Type B pancreatic cell (in vitro differentiated cells): ENCODE measurements at places on chromosomes 6 and 20.

GRCh38 chr20:58584881-58585752, 66.0 kb upstream of the STX16 start:
- DNase-seq, result no peak

DNA sequence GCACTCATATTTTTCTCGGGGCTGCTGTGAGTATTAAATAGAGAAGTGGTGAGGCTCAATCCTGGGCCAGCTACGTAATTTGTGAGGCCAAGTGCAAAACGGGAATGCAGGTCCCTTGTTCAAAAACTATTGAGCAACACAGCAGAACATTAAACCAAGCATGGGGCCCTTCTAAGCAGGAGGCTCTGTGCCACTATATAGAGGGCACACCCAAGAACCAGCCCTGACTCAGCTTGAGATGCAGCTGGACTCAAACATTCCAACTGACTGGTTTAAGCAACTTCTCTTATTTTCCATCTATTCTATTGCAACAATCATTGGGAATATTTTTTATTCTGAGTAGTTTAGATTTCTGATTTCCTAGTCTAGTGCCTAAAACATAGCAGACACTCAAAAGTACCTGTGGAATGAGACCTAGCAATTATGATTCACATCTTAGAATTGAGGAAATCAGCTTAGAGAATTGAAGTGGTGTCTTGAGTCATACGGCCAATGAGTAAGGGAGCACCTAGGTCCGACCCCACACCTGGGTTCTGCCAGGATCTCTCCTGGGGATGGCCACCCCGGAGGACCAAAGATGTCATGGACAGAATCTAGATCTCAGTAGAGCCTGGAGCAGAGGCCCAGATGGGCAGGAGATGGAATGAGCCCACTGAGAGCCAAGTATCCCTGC, 1.3 kb downstream of the SIRPB2 start:
- DNase-seq, result no peak

- DNase-seq, result no peak
Observed at GRCh38 chr20:29689411-29690225, 1567.8 kb upstream of the DEFB115 start.

- no peak for DNase-seq
Observed at GRCh38 chr20:37898233-37899104, 4.5 kb upstream of the VSTM2L start.

DNA sequence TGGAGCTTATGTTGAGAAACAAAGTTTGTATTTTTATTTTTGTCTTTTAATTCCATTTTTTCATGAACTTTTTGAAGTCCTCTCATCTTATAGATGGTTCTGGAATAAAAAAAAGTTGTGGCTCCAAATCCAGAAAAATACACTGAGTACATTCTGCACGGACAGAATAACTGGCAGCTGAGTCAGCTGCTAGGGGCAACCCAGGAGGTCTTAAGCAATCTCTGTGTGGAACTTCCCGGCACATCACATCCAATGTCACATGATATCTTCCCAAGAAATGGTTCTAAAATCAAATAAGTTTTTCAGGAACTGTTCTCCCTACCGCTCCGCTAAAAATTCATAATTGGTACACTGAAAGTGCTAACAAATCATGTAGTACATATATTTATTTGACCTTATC, 29.8 kb downstream of the SLC13A3 start:
- DNase-seq, result no peak

GRCh38 chr6:161434350-161434749, 160.5 kb upstream of the AGPAT4 start:
- no peak for DNase-seq

DNA sequence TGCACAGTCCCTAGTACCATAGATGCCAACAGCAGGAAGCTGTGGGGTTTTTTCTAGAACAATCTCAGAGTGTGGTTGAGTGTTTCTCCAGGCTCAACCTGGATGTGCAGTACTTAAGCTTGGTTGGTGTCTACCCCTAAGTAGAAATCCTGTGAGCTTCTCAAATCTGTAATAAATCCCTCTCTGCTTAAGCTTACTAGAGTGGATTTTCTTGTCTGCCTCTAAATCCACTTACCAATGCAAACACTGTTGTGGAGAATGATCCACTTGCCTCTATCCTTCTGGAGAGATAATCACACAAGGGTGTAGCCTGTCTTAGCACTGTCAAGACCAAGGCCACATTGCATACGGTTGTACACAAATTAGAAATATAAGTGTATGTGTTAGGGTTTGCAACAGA, 43.3 kb upstream of the CLIC5 start:
- no peak for DNase-seq

DNA sequence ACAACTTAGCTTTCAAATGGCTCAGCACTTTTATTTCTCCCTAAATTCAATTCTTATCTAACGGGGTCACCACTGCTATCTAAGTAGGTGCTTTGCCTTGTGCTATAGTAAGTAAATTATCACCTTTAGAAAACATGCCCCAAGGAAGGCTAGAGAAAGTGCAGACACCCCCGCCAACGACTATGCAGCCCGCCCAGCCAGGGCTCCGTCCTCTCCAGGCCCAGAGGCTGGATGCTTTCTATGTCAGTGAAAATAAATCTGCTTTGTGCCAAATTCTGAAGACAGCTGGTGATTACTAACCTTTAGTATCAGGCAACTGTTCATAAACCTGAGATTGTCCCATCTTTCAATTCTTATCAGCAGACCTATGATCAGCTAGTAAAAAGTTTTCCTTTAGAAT, 14.3 kb downstream of the KIAA0319 start:
- no peak for DNase-seq

DNA sequence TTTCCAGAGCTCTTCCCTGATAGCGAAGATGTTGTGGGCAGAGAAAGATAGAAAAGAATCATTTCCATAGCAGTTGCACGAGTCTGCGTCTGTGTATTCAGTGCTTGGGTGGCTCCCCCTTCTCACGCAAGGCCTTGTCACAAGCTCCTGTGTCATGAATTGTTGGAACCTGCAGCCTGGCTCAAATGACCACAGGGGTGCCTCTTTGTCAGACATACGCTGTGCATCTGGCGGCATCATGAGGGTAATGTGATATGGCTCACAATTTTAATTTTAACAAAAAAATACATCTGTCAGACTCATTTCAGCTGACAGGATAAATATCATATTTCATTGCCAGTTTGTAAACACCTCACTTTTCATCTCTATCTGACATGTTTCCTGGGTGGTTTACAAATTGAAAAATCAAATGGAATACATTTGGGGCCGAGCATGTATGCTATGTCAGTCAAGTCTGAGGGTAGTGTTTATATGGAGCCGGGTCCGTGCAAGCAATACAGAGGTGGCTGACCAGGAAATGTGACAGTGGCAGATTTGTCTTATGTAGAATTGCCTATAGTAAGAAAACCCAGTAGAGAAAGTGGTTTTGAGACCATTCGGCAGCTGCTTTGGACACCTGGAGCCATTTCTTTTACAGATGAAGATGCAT, 90.9 kb downstream of the CAP2 start:
- no peak for DNase-seq

- DNase-seq, result no peak
Observed at GRCh38 chr6:35669451-35670045, 19.2 kb downstream of the FKBP5 start.

GRCh38 chr6:82006027-82006738, 241.4 kb downstream of the IBTK start:
- DNase-seq, result no peak

DNA sequence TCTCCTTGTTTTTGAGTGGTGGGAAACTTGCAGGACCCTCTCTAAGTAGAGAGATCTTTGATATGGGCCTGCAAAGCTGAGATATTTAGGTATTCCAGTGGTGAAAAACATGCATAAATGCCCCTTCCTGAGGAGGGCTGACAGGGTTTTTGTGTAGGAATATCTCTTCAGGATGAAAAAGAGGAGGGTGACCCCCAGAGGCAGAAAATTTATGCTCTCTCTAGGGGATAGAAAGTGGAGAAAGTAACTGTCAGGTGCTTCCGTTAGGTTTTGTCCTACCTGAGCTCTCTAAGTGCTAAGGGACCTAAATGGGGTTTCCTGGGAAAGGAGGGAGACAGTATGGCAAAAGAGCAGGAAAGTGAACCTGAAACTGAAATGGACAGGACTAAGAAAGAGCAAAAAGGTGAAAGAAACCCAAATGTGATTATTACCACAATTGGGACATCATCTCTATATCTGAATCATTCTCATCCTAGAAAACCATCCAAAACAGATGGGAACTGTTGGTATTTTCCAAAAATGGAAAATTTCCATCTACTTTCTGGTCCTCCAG, 2.0 kb downstream of the COL19A1 start:
- DNase-seq, result no peak

DNA sequence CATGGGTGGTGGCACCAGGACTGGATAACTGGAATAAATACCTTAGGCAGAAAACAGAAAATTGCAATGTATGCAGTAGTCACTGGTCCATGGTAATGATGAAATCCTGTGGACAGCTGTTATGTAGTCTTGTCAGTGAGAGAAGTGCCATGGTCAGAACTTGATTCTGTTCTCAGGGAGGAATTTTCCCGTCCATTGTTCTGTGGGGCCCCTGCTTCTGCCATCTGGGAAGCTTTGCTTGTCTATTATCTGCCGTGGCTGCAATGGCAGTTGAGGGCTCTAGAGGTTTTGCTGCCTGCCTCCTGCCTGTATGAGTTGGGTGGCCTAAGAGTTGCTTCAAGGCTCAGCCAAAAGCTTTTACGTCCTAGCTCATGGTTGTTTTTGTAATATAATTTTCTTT, 126.8 kb upstream of the SLC35B3 start:
- DNase-seq, result no peak

DNA sequence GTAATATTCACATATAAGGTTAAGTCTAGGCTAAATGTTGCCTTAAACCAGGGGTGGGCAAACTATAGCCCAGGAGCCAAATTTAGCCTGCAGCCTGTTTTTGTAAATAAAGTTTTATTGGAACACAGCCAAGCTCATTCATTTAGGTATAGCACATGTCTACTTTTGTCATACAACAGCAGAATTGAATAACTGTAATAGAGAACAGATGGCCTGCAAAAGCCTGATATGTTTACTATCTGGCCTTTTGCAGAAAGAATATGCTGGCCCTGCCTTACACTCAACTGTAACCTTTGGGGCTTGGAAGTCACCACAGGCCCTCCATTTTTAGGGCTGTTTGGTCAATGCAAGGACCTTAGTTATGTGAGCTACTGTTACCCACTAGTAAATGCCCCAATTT, 17.7 kb upstream of the BCLAF1 start:
- DNase-seq, result no peak

- no peak for DNase-seq
Observed at GRCh38 chr6:169950558-169950957, 199.1 kb downstream of the ERMARD start.

DNA sequence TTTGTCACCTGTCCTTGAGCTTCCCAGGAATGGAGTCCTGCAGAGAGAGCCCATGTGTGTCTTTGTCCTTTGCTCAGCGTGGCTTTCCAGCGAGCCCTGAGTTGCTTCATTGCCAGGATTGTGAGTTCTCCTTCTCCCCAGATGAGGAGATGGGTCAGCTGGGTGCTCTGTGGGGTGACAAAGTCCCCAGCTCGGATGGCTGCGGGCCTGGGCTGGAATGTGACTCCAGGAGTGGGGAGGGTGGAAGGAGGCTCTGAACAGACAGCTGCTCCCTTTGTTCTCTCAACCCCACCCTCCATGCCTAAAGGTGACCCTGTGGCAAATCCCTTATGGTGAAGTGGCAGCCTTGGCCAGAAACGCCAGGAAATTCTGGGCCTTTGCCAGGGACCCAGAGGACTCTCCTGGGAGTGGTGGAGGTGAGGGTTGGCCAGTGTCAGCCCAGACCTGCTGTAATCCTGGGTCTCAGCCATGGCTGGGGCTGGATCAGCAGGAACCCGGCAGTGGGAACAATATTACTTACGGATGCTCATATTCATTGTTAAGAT, 44.4 kb upstream of the CST5 start:
- DNase-seq, result no peak

DNA sequence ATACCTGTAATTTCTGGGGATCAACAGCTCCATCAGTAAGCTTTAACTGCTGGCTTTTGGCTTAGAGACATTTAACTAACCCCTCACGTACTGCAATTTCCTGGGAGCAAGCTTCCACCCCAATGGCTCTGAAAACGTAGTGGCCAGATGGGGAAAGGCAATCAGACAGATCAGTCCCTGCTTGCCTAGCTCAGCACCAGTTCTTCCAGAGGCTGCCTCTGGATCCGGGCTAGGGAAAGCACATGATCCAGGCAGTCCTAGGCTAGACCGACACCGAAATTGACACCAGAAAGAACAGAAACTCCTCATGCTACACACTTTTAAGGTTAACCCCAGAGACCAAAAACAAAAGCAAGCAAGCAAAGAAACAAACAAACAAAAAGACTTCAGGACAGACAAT, 13.3 kb downstream of the PREP start:
- no peak for DNase-seq

GRCh38 chr6:170269846-170270541, 20.9 kb downstream of the DLL1 start:
- DNase-seq, result no peak
